ENCODE measurements at places on chromosomes 16 and 17. TPM values are rescaled to one million over a fixed set of nuclear protein-coding genes. Genes with fewer than 3 reads are reported as not detected.

MSL1 gene
- 49.1 TPM for total RNA-seq

LRRC75A gene
- 0.47 TPM for total RNA-seq

KRT33A gene
- not detected for total RNA-seq

TBC1D3E gene
- total RNA-seq: not detected

KREMEN2 gene
- total RNA-seq: not detected

ALOX12 gene
- not detected for total RNA-seq

ABCC12 gene
- total RNA-seq: not detected

EVPLL gene
- total RNA-seq: not detected

KRTAP9-2 gene
- not detected for total RNA-seq

C16orf96 gene
- 0.07 TPM for total RNA-seq

CES5A gene
- not detected for total RNA-seq

SGF29 gene
- total RNA-seq: 20.4 TPM

MEAK7 gene
- 4.4 TPM for total RNA-seq

TK2 gene
- total RNA-seq: 16.8 TPM

USP36 gene
- 24.7 TPM for total RNA-seq

RNF112 gene
- 3.5 TPM for total RNA-seq

MYH1 gene
- 0.10 TPM for total RNA-seq

CLEC3A gene
- total RNA-seq: not detected

CEP295NL gene
- total RNA-seq: 0.79 TPM

CA7 gene
- not detected for total RNA-seq

ASGR1 gene
- total RNA-seq: 0.30 TPM

MYL4 gene
- 133 TPM for total RNA-seq

HOXB1 gene
- total RNA-seq: not detected

CLCN7 gene
- total RNA-seq: 53.2 TPM

DNAAF8 gene
- total RNA-seq: 0.30 TPM

GOT2 gene
- 555 TPM for total RNA-seq

WDR45B gene
- total RNA-seq: 37.3 TPM

CDRT15L2 gene
- total RNA-seq: not detected

NME3 gene
- 38.3 TPM for total RNA-seq

KRTAP4-1 gene
- total RNA-seq: not detected

MPV17L gene
- 5.3 TPM for total RNA-seq

SLC5A10 gene
- not detected for total RNA-seq

ADAD2 gene
- total RNA-seq: not detected

ADAMTS18 gene
- total RNA-seq: not detected

TP53TG3D gene
- total RNA-seq: 0.40 TPM
